ENCODE measurements at places on chromosomes 3 and 15.

GRCh38 chr15:70589221-70589620, 174.1 kb downstream of the UACA start:
- no peak for DNase-seq

DNA sequence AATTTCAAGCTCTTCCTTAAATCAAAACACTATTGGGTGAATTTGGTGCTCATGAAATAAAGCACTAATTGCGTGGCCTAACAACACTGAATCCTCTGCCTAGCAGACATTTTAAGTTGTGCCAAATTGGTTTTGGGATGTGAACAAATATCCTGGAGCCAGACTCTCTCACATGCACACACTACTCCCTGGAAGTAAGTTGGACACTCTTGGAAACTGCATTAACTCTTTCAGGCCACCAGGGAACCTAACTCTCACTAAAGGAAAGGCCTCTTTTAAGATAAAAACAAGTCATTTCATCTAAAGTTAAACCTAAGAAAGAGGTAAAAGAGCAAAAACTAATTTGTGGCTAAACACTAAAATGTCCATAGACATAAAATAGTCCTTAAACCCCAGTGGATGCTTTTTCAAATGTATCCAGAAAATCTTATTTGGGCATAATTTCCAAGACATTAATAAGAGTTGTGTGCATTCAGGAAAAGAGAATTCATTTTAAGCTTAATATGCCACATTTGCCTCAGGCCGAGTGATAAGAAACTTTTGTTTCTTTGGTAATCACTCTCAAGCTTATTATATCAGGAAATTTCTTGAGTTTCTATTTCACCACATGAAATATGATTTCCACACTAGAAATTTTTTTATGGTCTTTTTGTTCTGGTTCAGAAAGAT, 61.8 kb downstream of the ZBTB20 start:
- DNase-seq, result no peak

GRCh38 chr15:78274994-78275393, 10.6 kb downstream of the DNAJA4 start:
- DNase-seq, result no peak

DNA sequence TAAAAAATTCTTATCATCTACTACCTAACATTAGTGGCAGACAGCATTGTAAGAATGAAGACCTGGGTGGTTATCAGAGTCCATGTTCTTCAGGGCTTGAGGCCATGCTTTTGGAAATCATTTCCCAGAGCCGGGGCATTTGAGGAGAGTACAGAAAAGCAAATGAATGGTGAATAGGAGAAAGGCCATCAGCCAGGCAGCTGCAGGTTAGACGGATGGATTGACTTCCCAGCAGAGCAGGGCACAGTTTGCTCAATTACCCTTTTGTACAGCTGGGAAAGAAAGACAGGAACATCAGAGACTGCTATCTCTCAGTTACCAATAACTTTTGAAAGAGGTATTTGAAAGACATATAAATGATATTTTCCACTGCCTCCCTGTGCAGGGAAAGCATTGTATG, 135.6 kb downstream of the ALCAM start:
- no peak for DNase-seq

GRCh38 chr3:134985864-134986715, 191.0 kb downstream of the EPHB1 start:
- DNase-seq, result no peak

DNA sequence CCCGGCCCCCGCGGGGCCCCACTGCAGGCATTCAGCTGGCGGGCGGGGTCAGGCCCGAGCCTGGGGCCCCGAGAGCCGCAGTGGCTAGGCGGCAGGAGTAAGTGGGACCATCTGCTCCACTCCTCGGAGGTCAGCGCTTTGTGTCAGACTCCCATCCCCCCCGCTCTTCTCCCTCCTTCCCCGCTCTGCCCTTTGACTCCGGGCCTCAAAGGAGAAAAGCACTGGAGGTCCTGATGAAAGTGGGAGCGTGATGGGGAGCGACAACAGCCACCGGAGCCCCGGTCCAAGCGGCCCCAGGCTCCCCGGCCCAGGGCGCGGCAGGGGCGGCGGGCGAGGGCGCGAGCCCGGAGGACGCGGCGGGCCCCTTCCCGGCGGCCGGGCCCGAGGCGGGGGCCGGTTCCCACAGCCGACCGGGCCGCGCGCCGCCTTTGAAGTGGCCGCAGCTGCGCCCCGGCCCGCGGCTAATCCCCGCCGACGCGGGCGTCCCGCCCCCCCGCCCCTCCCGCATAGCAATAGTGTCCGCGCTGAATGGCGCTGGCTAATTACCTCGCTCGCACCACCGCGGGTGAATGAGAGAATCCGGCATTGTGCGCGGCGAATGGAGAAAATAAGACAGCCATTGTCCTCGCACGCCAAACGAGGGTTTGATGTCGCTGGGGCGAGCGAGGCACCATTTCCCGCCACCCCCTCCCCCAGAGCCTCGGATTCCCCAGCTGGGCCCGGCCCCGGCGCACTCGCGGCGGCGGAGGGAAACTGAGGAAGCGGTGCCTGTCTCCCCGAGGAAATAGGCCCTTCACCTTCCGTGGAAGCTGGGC, 22.4 kb downstream of the IGDCC3 start:
- DNase-seq, result no peak

DNA sequence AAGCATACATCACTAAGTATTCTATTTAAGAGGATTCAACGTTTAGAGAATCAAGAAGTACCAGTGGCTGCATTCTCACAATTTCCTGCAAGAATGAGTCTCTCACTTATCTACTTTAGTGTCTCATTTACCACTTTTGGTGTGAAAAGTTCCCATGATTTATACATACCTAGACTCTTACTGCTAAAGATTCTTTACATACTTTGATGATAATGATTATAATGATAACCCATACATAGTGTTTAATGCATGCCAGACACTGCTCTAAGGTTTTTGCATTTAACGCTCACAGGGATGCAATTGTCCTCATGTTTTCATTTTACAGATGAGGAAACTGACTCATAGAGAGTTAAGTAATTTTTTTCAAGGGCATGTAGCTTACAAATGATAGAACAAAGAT, 133.6 kb downstream of the TMEM108 start:
- DNase-seq, result no peak

GRCh38 chr15:99668533-99669182, 64.6 kb downstream of the LYSMD4 start:
- DNase-seq, result no peak

GRCh38 chr3:48765376-48765775, 48.4 kb upstream of the IP6K2 start:
- no peak for DNase-seq

DNA sequence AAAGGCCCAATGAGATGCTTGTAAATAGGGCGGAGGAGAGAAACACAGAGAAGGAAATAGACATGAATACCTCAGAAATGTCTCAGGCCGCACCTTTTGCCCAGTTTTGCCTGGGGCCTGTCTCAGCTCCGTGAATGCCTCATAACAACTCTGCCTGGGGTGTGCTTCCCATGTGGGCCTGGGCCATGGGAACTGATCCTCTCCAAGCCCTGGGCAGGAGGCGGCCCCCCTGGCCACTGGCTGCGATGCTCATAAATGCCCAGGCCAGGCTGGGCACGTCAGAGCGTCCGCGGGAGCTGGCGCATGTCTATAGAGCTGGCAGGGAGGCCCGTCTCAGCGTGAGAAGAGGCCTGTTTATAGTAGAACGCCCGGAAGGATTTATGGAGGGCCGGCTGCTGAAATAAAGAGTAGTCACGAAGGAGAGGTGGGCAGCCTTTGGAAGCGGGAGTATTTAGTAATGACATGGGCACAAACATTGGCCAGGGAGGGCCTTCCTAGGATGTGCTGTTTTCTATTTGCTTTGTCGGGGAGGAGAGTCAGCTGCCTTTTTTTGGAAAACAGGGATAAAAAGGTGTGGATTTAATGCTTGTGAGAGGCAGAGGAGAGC, 85.9 kb upstream of the IGF1R start:
- no peak for DNase-seq

DNA sequence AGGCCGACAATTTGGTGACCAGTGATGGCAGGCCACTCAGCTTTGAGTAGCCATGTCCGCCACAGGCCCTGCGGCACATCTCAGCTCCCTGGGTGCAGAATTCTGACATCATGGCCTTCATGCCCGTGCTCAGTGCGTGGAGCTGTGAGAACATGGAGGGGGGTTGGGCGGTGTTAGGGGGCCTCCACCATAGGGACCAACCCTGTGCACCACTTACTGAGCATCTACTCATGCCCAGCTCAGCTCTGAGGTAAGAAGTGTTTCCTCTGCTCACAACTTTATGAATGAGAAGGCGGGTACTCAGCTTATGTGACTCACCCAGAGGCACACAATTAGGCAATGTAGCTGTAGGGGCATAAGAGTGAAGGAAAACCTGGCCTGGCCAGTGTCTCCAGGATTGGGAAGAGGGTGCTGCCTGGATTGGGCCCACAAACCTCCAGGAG, 10.5 kb downstream of the ACOX2 start:
- no peak for DNase-seq

GRCh38 chr3:129623447-129624118, 17.1 kb upstream of the PLXND1 start:
- DNase-seq, result no peak

- no peak for DNase-seq
Observed at GRCh38 chr3:37622999-37623883, 238.4 kb upstream of the CTDSPL start.

- DNase-seq, result no peak
Observed at GRCh38 chr15:90099072-90099867, 3.0 kb downstream of the IDH2 start.

All from stimulated activated CD8-positive, alpha-beta memory T cell treated with anti-CD3 and anti-CD28 coated beads, Interleukin-7, amount 100 ng/mL, for 1 hour (primary cell).